ENCODE measurements at places on chromosomes 6 and 20.

GRCh38 chr20:22684072-22684762, 99.8 kb upstream of the FOXA2 start:
- DNase-seq, result no peak

- DNase-seq, result no peak
Measured at GRCh38 chr6:131159578-131159977, 24.3 kb downstream of the AKAP7 start.

- no peak for DNase-seq
Measured at GRCh38 chr6:40293460-40294185, 293.5 kb downstream of the LRFN2 start.

DNA sequence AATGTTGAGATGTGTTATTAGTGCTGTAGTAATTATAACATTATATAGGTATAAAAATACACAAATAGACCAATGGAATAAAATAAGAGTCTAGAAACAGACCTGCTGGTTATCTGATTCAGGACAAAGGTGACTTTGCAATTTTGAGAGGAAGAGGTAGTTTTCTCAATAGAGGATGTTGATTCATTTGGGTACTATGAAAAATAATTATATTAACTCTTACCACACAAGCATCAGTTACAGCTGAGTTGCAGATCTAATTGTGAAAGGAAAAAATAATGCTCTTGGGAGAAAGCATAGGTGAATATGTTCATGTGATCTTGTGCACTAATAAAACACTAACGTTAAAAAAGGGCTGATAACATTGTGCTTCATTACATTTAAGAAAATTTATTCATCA, 103.0 kb downstream of the BCKDHB start:
- DNase-seq, result no peak

- no peak for DNase-seq
Measured at GRCh38 chr6:89487864-89488263, 54.9 kb downstream of the ANKRD6 start.

DNA sequence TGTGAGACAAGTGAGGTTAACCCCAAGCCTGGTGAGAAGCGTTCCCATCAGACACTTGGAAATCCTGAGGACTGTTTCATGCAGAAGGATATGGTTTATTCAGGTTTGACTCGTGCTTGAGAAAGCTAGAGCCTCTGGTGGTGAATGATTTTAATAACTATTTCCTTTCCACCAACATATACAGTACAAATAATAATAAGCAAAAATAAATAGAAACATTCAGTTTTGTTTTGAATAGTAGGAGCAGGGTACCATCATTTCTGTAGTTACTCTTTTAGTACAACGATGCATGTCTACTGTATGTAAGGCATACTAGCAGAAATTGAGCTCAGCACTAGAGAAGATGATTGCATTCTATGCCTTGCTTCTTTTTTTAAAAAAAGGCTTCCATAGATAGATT, 33.5 kb downstream of the PLG start:
- no peak for DNase-seq

DNA sequence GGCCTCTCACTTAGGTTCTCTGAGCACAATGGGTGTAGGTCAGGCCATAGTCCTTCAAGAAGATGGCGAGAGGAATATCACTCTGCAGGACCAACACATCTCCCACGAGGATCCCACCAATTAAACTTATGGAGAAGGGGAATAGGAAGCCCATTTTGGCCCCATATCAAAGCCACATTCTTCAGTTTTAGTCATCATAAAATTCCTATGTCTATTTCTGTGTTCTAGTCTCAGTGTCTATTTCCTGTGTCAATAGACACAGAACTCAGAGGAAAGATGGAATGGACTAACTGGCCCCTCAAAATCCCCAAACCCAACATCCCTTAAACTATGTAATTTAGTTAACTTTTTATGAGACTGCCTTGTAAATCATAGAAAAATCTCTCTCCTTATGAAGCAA, 216.8 kb downstream of the HACE1 start:
- DNase-seq, result no peak

DNA sequence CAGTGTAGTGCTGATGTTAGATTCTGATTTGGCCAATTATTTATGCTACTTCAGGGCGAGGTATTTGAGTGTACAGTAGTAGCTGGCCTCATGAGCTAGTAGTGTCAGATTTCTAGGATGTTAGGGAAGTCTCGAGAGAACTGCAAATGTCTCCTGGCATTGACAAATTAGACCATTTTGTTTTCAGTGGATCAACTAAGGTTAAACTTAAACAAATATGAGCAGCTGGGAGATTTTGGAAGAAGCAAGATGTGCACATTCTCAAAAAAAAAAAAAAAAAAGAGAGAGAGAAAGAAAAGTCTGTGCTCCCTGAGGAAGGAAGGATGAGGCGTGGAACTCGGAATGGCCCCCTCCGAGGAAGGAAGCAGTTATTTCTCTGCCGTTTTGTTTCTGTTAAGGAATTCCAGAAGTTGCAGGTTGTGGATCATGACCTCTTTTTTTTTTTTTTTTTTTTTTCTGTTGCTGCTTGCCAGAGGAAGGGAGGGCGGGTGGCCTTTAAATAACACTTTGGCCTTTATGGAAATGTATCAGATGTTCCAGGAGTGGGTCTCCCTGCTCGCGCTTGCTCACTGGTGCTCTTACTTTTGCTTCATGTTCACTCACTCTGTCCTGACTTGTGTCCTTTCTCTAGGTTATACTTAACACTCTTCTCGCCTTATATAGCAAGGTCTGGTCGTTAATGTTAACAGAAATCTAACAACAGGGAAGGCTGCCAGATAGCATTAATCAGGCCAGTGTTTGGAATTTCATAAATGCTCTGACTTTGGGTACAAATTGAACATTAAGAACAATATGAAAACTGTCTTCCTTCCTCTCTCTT, 124.4 kb downstream of the TCP11 start:
- no peak for DNase-seq

GRCh38 chr6:11902527-11902926, 109.6 kb upstream of the HIVEP1 start:
- DNase-seq, result no peak

- DNase-seq, result no peak
Measured at GRCh38 chr6:88562353-88563276, 396.5 kb upstream of the CNR1 start.

DNA sequence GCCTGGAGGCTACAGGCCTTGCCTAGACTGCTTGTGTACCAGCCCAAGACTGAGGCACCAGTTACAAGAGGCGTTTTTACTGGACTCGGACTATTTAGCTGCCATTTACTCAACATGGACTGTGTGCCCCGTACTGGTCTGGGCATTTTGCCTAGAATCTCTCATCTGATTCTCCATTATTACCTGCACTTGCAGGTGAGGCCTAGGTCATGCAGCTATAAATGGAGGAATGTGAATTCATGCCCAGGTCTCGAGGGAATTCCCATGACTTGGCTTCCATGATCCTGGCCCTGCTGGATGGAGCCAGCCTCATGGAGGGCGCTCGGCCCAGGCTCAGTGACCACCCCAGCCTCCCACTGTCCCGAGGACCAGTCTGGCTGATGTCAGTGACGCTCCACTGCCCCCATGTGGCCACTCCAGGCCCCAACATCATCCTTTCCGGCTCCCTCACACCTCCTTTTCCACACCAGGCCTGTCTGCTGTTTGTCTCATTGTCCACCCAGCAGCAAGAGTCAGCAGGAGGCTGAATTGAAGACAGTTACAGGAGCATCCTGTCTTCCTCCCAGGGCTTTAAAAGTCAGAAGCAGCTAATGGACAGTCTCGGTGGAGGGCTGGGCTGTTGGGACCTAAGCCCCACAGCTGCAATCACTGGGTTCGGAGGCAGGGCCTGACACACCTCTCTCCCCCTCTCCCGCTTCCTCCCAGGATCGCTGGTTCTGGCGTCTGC, 8.7 kb downstream of the MMP24OS start:
- DNase-seq, result no peak

DNA sequence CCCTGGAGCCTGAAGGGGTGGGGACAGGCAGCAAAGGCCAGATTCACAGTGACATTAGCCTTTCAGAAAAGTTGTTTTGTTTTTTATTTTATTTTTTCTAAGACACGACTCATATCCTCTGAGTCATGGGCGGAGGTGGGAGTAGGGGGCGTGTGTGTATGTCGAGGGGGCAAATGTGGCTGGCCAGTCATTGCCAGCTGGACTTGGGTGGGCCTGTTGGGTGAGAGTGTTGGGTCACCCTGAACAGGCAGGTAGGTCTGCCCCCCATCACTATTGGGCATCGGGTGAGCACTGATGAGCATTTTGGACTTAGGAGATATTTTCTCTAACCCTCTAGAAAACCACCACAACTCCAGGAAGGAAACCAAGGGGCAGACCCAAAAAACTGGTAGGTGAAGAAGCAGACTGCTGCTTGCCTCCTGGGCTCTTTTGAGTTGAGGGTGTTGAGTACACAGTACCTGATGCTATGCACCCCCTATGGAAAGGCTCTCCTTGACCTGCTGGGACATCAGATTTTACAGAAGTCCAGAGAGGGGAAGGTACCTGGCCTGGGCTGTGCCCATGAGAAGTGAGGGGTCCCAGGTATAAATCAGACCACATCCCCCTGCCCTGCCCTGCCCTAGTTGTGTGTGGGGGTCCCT, 5.6 kb downstream of the SMIM29 start:
- no peak for DNase-seq

GRCh38 chr20:38523697-38524096, 51.1 kb downstream of the RALGAPB start:
- no peak for DNase-seq

DNA sequence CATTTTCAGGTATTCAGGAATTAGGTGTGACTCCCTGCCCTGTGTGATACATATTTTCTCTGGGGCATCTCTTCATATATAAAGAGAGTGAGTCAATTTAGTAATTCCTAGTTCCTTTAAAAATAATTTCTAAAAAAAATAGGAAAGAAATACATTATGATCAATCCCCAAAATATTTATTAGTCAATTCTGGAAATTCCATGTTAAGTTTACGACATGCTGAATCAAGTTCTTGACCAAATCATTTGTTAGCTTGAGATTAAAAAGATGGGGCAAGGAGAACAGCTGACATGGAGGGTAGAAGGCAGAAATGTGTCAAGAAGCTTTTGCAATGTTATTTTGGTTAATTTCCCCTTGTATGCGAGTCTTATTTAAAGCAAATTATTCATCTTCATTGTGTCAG, 22.7 kb upstream of the PRDM1 start:
- DNase-seq, result no peak

GRCh38 chr6:75480425-75480824, 13.2 kb downstream of the FILIP1 start:
- no peak for DNase-seq

- DNase-seq, result no peak
Measured at GRCh38 chr20:20521736-20522135, 153.8 kb downstream of the INSM1 start.

DNA sequence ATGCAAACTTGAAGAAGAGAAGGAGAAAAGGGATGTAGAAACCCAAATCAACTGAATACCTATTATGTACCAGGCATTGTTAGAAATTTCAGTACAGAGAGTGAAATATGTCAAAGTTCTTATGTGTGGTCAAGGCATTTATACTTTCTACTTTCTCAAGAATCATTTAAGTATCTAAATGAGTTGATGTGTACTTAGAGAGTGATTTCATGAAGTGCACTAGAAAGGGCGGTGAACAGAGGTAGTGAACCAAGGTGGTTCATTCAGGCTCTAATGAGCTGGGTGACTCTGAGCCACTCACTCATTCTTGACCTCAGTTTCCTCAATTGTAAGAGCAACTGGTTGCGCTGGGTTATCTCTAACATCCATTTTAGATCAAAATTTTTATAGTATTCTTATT, 3.3 kb downstream of the PDE7B start:
- DNase-seq, result no peak

GRCh38 chr20:38211200-38212097, 46.4 kb upstream of the TGM2 start:
- DNase-seq, result no peak

DNA sequence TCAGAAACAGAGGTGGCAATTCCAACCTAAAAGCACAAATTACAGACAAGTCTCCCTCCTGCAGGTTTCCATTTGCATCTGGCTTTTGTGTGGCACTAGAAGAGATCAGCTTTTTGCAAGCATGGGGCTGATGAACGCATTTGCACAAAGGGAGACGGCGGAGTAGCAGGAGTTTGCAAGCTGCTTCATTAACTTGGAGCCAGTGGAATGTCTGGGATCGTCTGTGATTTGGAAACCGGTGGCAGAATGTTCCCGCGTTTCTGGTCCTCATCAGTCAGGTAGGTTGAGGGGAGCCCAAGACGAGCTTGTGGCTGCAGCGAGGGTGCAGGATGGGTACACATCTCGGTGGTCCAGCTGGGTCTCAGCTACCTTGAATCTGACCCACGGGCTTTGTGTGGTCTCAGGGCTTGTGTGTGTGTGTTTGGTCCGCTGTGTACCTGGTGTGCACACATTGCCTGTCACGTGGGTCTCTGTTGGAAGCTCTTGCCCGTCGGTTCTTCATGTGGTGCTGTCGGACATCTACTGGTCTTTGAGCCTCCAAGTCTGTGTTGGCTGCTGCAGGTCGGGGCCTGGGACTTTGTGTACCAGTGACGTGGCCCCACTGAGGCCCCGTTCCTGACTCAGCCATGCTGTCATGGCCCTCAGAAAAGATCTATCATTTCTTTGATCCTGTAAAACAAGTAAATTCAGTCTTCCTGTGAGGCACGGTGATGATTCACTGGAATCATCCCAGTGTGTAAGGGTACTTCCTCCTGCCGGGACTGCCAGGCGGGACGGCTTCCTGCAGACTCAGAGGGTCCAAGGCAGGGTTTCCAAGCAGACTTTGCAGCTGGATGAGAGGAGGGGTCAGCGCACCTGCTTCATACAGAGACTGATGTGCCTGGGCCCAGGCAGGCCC, 12.4 kb upstream of the MYT1 start:
- DNase-seq, result no peak

DNA sequence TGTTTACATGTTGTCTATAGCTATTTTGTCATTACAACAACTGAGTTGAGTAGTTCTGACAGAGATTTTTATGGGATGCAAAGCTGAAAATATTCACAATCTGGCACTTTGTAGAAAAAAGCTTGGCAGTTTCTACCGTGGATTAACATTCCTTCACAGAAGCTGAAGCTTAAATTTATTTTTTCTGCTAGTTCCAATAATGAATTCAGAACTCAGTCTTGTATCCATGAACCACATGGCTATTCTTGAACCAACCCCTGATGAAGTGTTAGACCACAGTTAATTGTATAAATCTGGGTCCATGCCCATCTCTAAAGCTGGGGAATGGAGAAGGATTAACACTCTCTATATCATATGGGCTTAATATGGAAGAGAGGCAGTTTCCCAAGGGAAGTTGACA, 743.8 kb upstream of the FLRT3 start:
- DNase-seq, result no peak

DNA sequence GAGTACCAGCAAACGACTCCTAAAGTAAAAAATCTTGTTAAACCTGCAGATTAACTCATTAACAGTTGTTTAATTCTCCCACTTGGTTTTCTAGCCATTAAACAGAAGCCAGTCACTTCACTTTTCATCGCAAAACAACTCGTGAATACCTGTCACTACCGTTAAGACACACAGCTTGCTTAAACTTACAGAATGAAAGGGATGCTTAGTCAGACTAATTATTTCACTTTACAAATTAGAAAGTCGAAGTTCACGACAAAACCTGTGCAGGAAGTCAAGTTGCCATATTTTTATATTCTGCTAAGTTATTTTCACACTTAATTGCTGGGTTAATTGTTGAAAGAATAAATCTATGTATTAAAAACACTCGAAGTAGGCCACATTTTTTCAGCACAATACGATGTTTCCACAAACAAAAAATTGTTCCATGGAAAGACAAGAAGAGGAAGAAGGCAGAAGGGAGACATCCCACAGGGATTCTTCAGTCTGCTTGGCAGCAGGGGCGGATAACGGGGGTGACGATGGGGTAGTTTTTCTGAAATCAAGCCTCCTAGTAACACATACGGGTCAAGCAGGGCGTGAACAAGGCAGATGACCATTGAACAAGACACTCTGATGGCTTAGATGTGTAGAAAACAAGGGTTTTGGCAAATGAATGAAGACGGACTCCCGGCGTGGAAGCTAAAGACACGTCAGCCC, 933 bp downstream of the SSR1 start:
- no peak for DNase-seq

Measured in activated naive CD4-positive, alpha-beta T cell (primary cell).